ENCODE measurements at places on chromosomes 2 and 18.

DNA sequence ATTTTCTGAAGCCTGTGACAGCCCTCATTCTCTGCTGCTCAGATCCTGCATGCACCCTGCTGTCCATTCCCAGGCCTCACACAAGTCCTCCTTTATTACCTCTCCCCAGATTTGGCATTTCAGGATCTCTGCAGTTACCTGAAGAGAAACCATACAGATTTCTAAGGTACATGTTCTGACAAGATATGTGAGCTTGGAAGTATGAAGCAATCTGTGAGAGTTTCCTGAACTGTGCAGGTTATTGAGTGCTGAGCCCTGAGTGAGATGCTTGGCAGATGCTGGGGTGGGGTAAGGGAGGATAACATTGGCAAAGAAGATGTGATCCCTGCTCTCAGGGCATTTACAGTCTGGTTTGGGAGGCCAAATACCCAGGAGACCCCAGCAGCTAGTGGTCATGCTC lies 122.1 kb upstream of the STPG4 start:
- no peak for DNase-seq

DNA sequence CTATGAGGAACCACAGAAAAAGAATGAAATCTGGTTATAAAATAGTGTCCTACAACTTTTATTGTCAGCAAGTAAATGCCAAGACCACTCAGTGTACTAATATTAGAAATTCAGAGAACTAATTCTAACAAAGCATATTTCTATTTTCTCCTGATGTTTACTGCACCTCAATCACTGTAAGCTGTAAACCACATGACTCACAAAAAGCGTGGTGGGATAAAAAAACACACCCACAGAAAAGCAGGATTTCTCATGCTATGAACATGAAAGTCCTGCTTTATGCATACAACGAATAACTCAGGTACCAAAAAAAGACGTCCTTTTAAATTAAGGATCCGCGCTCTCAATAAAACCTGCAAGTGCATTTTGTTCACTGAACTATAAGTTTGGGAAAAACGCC lies 797 bp downstream of the TXNL4A start:
- DNase-seq, result no peak

DNA sequence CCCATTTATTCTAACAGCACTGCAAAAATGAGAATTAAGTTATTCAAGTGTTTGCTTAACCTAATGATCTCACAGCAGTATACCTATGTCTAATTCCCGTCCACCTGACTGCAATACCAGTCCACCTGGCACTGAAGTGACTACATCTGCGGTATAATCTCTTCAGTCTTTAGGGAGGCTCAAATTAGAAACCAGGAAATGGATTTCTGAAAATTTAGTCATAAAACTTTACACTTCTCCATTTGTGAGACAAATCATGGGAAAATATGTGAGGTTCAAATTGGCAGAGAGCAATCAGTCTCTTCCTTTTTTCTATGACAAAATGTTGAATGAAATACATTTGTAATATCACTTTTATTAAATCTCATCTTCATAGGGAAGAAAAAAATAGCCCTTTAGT lies 33.0 kb downstream of the FTCDNL1 start:
- no peak for DNase-seq

GRCh38 chr18:31723990-31724711 lies 36.5 kb downstream of the SLC25A52 start:
- DNase-seq, result no peak

DNA sequence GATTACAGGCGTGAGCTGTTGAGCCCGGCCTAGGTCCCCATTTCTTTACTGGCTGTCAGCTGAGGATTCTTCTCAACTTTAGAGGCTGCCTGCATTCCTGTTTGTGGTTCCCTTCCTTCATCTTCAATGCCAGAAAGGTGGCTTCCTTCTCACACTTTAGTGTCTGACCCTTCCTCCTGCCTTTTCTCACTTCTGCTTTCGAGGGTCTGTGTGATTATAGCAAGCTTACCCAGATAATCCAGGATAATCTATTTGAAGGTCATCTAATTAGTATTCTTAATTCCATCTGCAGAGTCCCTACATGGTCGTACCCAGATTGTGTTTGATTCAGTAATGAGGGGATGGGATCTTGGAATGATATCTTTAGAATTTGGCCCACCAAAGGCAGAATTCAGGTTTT lies 157.4 kb downstream of the TANC1 start:
- DNase-seq, result no peak

GRCh38 chr2:148479398-148479797 lies 165.2 kb upstream of the EPC2 start:
- no peak for DNase-seq

- no peak for DNase-seq
These were observed 218.0 kb upstream of the PIEZO2 start for GRCh38 chr18:11367351-11367750.

- no peak for DNase-seq
These were observed 86.0 kb upstream of the ITGA4 start for GRCh38 chr2:181371195-181371594.

DNA sequence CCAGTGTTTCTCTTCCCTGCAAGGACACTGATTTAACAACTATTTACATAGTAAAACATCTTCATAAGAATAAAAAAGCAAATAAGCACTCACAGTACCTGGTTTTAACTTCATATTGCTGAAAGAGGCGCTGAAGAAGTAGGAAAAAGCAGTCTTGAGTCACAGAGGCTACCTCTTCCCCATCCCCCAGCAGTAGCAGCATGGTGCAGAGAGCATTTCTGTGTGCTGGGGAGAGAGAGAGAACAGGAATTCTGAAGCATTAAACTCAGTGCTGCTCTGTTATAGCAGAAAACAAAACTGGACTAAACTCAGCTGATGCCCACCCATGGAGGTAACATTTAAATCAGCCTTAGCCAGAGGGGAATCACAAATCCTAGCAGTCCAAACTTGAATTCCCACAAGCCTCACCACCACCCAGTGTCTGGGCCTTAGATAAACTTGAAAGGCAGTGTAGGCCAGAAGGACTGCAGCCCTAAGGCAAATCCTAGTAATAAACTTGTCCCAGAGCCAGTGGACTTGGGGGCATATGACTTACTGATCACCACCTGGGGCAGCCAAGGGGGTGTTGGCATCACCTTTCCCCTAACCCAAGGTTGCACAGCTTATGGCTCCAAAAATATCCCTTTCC lies 321.8 kb upstream of the CWC22 start:
- no peak for DNase-seq

DNA sequence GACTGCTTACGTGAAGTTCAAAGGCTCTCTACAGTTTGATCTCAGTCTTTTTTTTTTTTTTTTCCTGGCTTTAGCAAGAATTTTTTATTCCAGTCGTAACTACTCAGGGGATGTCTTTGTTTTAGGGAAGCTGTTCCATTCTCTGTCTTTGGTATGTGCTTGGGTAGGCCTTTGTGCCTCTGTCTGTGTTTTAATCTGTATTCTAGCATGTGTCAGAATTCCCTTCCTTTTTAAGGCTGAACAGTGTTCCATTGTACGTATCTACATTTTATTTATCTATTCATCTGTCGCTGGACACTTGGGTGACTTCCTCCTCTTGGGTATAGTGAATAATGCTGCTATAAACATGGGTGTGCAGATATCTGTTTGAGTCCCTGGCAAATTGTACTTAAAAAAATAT lies 42.6 kb downstream of the MYO1B start:
- no peak for DNase-seq

GRCh38 chr2:180604077-180604476 lies 376.3 kb upstream of the UBE2E3 start:
- no peak for DNase-seq

DNA sequence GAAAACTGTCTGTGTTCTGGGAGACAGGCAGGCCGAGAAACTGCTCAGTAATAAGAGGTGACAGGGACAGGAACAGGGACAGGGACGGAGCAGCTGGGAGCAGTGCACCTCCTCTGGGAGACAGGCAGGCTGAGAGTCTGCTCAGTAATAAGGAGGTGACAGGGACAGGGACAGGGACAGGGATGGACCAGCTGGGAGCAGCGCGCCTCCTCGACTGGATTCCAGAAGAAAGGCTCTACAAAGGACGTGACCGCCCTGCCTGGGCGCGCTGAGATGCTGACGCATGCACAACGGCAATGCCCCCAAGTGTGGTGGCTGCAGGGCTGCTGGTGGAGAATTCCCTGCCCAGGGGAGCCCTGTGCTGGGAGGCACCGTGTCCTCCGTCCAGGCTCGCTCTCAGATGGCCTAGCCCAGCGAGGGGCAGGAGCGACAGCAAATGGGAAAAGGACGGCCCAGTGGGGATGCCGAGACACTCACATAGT lies 44.2 kb upstream of the PXDN start:
- no peak for DNase-seq

GRCh38 chr2:88458633-88459032 lies 6.1 kb upstream of the FOXI3 start:
- no peak for DNase-seq

DNA sequence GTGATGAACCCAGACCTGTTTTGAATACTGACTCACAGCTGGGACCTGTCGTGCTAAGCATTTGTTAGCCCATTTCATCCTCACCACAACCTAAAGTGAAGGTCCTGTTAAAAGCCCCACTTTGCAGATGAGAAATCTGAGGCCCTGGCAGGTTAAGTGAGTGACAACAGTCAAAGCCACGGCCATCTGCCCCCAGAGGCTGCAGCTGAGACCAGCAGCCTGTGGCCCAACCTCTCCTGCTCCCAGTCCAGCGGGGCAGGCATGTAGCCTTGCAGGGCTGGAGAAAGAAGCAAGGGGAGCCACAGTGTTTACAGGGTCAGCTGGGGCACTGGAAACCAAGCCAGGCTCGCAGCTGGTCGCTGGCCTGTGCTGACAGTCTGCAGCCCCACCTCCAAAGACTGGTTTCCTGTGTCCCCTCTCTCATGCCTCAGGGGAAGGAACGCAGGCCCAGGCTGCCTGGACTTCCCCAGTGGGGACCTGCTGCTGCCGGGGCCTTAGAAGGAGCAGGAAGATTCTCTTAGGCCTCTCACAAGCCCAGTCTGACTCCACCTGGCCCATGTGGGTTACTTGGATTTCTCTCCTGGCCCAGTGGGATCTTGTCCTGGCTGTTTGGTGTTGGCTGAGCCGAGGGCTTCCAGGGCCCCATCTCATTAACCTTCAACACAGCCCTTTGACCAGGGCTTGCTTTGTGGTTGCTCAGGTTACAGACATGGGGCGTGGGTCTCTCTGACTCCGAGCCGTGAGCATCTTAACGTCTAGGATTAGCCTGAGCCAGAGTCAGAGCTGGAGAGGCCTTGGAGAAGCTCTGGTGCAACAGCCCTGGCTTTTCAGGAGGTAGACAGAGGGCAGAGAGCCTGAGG lies 1.7 kb downstream of the INPP5D start:
- no peak for DNase-seq

DNA sequence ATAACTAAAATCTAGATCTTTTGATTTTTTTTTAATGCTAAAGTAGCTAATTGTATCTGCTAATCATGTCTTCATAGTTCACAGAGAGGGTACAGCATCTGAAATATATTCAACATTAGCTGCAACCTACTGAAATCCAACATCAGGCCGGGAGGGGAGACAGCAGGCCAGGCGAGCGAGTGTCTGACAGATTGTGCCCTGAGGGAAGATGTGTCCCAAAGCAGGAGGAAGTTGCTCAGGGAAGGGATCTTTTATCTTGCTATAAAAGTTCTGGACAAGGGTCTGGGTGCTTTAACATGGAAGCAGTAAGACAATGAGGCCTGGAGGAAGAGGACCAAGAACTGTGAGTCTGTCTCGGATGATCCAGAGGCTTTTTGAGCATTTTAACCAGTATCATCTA lies 274.1 kb downstream of the AFF3 start:
- no peak for DNase-seq

DNA sequence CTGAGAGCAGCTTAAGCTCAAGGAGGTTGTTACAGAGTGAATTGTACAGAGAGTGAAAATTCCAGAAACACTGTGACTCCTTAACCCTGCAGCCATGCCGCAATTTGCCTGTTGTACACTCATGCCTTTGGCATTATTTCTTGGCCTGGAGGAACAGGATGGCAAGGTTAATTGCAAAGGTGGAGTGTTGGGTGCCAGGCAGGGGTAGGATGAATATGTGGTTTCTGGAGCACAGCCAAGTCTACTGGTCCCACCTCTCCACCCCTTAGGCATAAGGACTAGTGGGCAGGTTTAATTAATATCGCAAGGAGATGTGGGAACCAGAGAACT lies 250.2 kb downstream of the LRRTM1 start:
- DNase-seq, result no peak

DNA sequence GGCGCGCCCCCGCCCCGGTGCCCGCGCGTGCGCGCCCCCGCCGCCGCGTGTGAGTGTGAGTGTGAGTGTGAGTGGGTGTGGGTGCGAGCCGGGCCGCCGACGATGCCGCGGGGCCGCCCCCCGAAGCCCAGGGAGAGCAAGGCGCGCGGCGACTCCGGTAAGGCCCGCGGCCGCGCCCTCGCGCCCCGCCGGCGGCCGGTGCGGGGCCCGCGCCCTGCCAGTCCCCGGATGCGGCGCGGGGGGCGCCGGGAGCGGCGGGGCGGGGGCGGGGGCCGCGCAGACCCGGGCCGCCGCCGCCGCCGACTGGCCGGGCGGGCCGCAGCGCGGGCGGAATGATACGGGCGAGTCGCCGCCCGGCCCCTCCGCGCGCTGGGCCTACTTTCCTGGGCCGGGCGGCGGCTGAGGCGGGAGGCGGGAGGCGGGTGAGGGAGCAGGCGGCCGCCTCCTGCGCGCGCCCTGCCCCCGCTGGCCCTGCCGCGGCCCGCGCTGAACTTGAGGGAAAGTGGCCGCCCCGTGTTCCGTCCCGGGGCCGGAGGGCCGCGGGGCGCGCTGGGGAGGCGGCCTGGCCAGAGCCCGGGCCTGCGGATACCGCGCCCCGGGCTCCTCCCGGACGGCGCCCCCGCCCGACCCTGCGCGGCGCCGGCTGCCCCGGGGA lies at the start of gene ZNF236:
TSS of gene ZNF236 (plus strand) at position 52 of the 655 bp plus-strand sequence. CDS start at position 103, 51 bp downstream.
- no peak for DNase-seq

GRCh38 chr2:26122630-26123029 lies 50.3 kb upstream of the GAREM2 start:
- no peak for DNase-seq

GRCh38 chr2:55771612-55772011 lies 78.0 kb upstream of the PNPT1 start:
- peak; percentile 25 for DNase-seq

DNA sequence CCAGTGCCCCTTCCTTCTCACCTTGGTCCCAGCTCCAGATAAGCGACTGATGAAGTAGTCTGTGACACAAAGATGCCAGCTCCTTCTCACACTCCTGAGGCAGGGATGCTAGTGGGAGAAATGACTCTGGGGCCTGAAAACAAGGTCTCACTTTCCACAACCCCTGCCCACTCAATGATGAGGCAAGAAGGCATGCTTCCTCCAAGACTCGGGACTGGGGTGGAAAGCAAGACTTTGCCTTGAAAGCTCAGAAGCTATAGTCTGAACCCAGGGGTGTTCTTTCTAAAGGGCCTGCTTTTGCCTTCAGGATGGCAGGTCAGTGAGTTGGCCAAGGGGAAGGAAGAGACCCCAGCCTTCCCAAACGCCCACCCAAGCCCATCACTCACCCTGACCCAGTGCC lies 1.4 kb downstream of the CCDC142 start:
- DNase-seq, result no peak
